Progenitor cell of endocrine pancreas (in vitro differentiated cells): ENCODE measurements at places on chromosomes 1 and 21.

- DNase-seq = no peak
These were observed 120.1 kb upstream of the CAMK1G start for GRCh38 chr1:209463441-209463840.

- DNase-seq = no peak
These were observed 207.2 kb upstream of the C1orf87 start for GRCh38 chr1:60280819-60281218.

DNA sequence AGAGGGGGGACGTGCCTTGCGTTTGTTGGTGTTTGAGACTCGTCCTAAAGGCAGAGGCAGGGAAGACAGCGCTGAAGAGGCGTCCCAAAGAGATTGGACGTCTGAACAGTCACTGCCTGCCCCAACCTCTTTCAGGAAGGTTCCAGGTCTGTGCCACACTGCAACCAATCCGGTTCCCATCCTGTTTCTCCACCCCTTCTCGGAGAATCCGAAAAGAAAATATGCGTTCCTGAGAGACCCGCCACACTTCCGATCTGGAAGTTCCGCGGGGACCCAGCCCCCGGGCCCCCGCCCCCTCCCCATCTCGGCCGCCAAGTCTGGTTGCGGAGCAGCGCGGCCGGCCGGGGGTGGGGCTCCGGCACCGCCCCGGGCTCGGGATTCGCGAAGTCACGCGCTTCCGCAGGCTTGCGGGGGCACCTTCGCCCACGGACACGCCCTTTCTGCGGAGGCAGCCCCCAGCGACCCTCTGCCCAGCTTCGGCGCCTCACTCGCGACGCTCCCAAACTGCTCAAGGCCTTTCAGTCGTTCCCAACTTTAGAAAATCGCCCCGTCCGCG lies 124.5 kb upstream of the DPYD start:
- DNase-seq = no peak

DNA sequence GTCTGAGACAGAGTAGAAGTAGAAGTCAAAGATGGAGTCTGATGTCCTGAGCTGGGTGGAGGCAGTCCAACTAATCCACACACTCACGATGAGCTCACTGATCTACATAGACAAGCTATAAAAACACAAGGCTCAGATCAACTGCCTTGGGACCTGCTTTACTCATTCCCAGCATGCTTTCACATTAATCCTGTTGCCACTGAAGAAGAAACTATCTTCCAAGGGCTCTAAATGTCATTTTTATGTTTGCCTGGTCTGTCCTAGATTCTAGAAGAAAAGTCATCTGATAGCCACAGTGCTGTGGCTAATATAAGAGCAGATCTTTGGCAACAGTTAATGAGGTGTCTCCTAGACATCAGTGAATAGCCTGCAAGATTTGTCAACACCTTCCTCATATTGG lies 522.7 kb downstream of the NUF2 start:
- no peak for DNase-seq

DNA sequence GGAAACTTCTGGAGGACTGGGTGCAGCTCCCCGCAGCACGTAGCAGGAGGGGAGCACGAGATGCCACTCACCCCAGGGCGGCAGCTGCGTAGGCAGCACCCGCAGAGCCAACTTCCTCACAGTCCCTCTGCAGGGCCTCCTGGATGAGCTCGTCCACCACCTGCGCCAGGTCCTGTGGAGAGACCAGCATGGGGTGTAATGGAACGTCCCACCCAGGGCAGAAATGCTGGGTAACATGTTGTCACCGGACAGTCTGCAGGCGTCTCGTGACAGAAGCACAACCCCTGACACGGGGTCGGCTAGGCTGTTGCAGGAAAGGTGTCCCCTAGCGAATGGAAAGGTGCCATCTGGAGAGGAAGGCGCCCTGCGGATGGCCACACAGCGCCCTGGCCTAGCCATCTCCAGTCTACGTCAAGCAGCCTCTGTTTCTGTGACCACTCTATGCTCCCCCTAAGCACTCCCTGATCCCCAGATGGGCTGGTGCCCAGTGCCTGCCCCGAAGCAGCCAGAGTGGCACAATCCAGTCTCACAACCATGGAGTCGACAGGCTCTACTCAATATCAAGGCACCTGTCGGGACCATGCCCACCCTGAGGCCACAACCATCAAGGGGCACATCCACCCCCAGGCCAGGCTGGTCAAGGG lies 21.2 kb downstream of the MCM3AP start:
- DNase-seq = no peak

DNA sequence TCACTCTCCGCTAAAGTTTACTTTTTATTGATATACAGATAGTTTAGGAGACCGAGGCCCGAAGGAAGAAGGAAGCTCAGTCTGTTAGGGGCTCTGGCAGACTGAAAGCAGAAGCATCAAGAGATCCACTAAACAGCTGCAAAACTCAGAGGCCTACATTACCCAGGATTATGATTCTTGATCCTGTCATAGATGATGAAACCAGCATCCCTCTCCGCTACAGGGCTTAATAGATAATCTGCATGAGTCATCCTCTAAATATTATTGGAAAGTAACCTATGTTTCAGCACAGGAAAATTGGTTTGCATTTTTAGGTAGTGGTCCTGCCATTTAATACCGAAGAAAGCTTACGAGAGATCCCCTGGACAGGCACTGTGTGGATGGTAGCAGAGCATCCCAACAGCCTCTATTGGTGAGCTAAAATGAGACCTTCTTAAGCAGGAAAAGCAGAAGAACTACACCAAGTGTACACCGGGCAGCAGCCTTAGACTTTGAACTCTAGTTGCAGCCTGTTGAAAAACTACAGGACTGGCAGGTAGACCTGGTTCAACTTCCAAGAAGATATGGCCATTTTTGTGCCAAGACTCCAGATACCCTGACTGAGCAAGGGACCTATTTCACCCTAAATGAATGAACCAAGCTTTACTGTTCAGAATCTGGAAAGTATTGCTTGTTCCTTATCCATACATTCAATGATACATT lies 6.8 kb downstream of the CASQ2 start:
- no peak for DNase-seq

GRCh38 chr1:215986401-215986800 lies 419.3 kb downstream of the KCTD3 start:
- no peak for DNase-seq

DNA sequence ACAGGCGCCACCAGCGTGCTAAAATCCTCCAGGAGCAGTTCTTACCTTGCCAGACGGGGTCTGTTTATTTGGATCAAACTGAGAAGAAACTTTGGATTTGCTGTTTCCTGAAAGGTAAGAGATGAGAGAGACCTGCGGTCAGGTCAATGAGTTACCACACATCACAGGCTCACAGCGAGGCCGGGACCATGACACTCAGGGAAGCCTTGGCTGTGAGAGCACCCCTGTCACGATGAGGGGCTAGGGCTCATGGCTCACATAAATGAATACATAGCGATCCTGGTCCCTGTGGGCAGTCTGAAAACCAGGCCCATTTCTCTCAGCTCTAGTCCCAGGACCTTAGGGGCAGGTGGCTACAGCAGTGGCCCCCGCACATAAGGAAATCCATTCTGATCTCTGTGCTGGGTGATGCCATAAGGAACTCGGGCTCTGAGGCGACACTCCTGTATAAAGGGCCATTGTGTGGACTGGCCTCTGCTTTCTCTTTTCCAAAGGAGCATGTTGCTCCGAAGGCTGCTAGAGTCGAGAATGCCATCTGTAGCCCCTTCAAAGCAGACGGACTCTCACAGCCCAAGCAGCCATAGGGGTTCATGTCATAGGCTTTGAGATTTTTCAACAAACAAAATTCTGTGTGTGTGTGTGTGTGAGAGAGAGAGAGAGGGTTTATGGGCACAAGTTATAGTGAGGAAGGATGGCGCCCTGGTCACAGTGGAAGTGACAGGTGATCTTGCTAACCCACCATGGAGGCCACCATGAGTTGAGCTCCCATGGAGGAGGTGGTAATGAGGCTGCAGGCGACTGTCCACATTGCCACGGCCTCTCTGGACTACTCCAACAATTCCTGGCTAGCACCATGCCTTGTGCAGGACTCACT lies 9.0 kb upstream of the SRM start:
- no peak for DNase-seq

- no peak for DNase-seq
These were observed 26.6 kb downstream of the ABCG1 start for GRCh38 chr21:42245331-42246193.

- DNase-seq = no peak
These were observed 544.1 kb downstream of the NEGR1 start for GRCh38 chr1:71738256-71738655.

DNA sequence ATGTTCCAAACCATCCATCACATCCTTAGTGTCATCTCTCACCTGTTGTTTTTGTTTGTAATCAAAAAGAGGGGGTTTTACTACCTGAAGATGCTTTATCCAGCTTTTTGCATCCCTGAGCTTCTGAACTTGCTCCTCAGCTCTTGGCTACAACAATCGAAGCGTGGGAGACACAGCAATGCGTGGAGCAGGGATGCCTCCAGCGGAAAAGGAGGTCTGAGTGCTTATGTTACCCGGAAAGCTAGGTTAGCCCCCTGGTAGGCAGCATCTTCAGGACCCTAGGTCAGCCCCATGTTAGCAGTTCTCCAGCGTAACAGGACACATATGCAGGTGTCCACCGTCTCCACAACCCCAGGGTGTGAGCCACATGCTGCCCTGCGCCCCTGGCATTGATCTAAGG lies 141.5 kb downstream of the RRAGC start:
- DNase-seq = no peak

DNA sequence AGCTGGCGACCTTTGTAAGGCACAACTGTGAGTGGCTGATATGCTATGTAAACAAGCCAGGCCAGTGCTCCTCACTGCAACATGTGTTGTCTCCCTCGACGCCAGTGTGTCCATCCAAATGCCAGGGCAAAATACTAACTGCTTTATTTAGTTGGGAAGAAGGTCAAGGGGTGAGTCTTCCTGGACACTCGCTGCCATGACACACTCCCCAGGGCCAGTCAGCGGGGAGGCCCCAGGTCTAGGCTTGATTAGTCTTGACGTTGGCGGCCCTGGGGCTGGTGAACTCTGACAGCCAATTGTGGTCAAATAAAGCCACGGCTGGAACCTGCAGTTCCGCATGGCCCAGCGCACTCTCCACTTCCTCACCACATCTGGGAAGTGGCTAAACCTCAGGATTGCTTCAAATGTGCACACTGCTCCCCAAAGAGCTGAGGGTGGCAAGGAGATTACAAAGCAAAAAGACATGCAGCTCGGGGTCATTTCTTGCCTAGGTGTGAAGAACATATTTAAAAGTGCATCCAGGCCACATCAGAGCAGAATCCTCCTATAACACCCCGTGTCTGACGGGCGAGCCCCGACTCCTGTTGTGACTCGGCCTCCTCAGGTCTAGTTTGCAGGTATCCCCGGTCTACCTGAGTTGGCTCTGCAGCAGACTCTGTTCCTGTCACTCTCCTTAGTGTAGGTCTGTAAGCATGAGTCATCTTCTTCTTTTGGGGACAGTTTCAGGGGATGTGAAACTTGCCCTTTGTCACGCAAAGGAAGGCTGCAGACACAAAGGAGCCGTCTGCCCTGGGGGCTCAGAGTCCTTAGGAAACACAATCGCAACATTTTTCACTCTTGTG lies 183.5 kb downstream of the RUNX1 start:
- no peak for DNase-seq

DNA sequence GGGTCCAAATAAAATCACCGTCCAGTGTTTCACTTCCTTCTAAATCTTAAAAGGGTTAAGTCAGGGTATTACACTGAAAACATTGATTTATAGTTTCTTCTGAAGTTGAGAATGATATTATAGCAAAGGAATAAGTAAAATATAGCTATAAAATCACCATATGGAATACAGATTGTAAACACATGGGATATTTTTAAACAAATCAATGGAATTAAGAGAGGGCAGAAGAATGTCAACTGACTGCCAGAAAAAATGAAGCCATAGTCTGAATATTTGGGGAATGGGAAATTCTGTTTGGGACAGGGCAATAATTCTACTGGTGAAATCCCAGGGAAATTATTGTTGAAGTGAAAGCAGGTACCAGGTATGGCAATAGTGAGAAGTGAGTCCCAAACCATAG lies 664.6 kb downstream of the NCAM2 start:
- DNase-seq = no peak

DNA sequence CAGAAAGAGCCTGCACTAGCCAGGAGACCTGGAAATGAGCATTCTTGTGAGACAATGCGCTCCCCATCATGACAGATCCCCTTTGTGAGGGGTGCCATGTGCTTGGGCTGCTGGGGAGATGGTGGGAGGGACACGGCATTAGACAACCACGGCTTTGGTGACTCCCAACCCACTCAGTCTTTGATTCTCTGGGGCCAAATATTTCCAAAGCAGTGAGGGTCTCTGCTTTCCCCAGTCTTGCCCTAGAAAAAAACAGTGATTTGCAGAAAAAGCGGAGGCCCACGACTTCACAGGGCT lies 10.2 kb downstream of the SLC45A3 start:
- DNase-seq = no peak

DNA sequence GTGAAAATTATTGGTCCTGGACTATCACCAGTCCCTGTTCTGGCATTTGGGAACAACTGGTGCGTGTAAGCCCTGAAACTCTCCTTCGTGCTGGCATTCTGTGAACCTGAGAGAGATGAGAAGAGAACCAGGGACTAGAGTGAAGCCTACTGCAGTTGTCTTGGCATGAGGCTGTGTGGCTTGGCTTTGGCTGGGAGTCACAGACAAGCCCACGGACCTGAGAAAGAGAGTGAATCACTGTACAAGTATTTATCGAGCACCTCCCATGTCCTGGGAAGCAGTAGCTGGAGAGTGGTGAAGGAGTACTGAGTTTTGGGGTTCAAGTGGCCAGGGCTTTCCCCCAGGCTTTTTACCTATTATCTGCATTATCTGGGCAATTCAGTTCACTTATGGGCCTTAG lies 63.3 kb downstream of the FGGY start:
- DNase-seq = no peak

DNA sequence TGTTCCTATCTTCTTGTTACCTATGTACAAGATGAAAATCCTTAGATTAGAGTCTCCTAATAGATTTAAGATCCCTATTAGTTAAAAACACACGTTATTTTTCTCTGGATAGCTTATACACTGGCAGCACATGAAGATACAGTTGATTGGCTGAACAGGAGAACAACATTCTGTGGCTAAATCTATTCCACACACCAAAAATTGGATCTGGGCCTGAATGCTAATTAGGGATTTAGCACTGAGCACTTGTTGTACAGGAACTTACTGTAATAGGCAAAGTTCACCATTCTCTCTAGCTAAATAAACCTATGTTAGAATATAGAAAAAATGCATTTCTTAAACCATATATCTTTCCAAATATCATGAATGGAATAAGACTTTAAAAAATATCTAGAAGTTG lies 117.1 kb upstream of the PTGFR start:
- DNase-seq = no peak

- DNase-seq = no peak
These were observed 30.4 kb upstream of the HHAT start for GRCh38 chr1:210298296-210298695.

- DNase-seq = no peak
These were observed 99.8 kb upstream of the ATP1A1 start for GRCh38 chr1:116273042-116273783.
